ENCODE measurements at places on chromosomes 13 and 19.

- DNase-seq = no peak
These were observed 4.2 kb upstream of the AP1M1 start for GRCh38 chr19:16193466-16193865.

GRCh38 chr13:112683581-112683980 is 6.3 kb upstream of the ATP11A start:
- no peak for DNase-seq

DNA sequence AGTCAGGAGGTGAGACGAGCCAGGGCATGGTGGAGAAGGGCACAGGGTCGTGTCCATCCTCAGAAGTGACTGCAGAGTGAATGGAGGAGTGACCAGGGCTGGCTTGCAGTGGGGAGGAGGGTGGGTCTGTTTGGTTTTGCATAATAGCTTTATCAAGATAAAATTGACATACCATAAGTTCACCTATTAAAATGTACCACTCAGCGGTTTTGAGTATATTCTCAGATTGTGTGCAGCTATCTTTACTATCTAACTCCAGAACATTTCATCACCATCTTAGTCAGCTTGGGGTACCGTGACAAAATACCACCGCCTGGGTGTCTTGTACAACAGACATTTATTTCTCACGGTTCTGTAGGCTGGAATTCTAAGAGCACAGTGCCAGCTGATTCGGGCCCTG is 13.2 kb downstream of the ZNF8 start:
- DNase-seq = no peak

DNA sequence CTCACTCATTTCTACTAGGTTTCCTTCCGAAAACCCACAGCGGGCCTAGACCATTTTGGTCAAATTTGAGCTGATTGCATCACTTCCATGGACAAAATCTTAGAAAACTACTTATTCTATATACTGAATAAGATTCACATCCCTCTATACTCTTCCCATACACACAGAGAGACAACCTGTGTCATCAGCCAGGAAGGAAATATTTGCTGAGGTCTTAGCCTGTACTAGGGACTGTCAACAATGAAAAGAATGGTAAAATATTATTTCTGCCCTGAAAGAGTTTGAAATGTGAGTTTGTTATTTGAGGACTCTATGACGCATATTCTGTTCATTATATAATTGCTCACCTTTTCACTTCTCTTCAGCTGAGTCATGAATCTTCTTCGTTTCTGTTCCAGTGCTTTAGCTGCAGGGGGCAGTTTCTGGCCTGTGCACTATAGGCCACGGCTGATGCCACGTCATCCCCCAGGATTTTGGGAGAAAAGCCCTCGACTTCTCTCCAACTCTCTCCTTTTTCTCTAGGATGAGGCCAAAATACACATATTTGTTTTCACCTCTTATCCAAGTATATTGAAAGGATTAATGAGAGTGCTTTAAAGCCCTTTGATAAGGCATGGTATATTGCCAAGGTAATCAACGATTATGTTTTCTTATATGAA is 47.7 kb downstream of the GSX1 start:
- DNase-seq = no peak

GRCh38 chr19:13526552-13526951 is 20.3 kb upstream of the CACNA1A start:
- peak; percentile 9 for DNase-seq

DNA sequence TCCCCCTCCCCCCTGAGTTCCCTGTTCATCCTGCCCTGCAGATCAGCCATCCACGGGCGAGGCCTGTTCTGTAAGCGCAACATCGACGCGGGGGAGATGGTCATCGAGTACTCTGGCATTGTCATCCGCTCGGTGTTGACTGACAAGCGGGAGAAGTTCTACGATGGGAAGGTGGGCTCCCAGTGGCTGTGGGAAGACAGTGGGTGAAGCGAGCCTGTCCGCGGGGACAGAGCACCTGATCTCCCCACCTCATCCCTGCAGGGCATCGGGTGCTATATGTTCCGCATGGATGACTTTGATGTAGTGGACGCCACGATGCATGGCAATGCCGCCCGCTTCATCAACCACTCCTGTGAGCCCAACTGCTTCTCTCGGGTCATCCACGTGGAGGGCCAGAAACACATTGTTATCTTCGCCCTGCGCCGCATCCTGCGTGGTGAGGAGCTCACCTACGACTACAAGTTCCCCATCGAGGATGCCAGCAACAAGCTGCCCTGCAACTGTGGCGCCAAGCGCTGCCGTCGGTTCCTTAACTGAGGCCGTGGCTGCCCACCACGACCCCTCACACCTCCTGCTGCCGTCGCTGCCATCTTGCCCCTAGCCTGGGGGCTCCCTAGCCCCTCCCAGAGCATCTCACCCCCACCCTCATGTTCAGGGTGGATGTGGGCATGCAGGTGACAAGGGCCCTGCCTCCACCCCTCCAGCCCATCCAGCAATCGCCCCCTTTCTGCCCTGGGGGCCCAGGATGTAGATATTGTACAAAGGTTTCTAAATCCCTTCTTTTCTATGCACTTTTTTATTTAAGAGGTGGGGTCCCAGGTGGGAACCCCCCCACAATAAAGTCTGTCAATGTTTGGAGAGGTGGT is 4.0 kb downstream of the IGFLR1 start:
- DNase-seq = no peak

DNA sequence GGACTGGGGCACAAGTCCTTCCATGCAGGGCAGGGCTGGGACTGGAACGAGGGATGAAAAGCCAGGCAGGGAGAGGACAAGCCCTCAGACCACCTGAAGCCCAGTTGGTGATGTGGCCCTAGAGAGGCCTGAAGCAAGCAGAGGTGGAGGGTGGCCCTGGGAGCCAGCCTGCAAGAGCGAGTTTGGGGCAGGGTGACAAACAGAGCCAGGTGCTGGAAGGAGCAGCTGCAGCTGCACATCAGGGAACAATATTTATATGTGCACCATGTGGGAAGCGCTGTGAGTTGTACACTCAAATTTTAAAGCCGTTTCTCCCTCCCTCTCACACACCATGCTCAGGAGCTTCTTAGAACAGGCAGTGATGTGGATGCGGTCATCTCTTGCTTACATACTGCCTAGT is 67.8 kb downstream of the FGF9 start:
- no peak for DNase-seq

DNA sequence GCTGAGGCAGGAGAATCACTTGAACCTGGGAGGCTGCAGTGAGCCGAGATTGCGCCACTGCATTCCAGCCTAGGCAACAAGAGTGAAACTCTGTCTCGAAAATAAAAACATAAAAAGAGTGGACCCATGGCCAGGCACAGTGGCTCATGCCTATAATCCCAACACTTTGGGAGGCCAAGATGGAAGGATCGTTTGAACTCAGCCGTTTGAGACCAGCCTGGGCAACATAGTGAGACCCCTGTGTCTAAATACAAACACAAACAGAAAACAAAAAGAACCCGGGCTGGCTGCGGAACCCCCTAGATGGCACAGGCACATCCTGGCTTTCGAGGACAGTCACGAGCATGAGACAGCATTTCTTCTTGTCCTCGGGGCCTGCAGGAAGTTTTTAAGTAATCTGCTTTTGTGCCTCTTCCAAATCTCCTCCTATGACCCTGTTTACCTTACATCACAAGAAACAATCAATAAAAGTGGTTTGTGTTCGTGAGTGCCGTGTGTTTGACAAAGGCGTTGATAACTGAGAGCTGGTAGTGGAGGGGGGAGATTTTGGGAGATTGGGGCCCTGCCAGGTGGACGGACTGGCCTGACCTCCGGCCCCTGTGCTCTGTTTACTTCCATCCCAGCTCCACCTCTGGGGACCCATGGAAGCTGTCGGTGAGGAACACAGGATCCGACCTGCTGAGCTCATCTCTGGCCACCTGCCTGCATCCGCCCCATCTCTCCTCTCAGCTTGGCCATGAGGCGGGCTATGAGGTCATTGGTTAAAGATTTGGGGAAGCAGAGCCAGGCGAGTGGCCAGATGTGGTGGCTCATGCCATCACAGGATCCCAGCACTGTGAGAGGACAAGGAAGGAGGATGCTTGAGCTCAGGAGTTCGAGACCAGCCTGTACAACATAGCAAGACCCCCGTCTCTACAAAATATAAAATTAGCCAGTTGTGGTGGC is 5.9 kb upstream of the GDF15 start:
- peak; percentile 70 for DNase-seq

DNA sequence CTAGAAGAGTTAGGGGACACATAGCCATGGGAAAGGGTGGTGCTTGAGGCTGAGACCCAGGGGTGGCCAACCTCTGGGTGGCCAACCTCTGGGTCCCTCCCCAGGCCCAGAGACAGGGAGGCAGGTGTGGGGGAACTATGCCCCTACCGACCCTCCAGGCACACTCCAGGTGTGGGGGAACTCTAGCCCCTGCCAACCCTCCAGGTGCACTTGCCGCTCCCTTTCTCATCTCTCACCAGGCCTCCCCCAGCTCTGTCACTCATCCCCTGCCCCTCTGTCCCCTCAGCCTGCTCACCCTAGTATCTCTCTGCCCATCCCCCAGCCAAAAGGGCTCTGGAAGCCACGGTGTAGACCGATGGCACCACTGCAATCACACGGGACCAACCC is 10.6 kb upstream of the VSTM2B start:
- no peak for DNase-seq

GRCh38 chr19:3682741-3683404 is 17.4 kb downstream of the PIP5K1C start:
- no peak for DNase-seq
